ENCODE measurements at places on chromosomes 4 and X. TPM values are rescaled to one million over a fixed set of nuclear protein-coding genes. Genes with fewer than 3 reads are reported as not detected.

Gene KLKB1
- 0.78 TPM for total RNA-seq

- no peaks in the 10 kb centered on the region for H3K27me3 ChIP-seq
- no peak overlapping the region for H3K27ac ChIP-seq
- H3K4me3 ChIP-seq: no peak overlapping the region
- no peak for DNase-seq
Observed at GRCh38 chr4:26779674-26780073, 81.0 kb upstream of the STIM2 start.

GRCh38 chr4:153426207-153426885, 39.8 kb upstream of the TMEM131L start:
- no peaks in the 10 kb centered on the region for H3K36me3 ChIP-seq
- no peak for DNase-seq
- H3K27me3 ChIP-seq: no peaks in the 10 kb centered on the region
- H3K4me3 ChIP-seq: no peak overlapping the region

DNA sequence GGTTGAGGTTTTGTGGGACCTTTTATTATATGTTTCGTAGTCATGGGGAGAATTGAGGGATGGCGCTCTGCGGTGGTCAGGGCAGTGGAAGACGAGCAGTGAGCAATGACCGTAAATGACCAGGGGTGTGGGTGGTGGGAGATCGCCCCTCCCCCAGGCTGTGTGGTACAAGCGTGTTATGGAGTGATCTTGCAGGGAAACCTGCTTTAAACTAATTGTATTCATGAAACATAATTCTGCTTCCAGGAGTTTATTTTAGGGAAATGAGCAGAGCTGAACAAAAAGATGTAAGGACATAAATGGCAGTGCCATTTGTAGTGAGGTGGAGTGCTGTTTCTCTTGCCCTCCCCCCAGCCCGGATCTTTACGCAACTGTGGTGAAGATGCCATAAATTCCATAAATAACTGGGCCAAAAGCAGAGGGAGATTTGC, 20.2 kb downstream of the GYG2 start:
- H3K27ac ChIP-seq: no peak overlapping the region
- H3K27me3 ChIP-seq: peaks cover 7% of the 10 kb centered on the region
- DNase-seq: no peak
- H3K4me3 ChIP-seq: no peak overlapping the region
- H3K4me1 ChIP-seq: no peaks in the 10 kb centered on the region

GRCh38 chrX:107677909-107678308, 49.6 kb downstream of the PRPS1 start:
- H3K36me3 ChIP-seq: peaks cover 5% of the 10 kb centered on the region
- no peak overlapping the region for H3K27ac ChIP-seq
- DNase-seq: no peak
- H3K27me3 ChIP-seq: peaks cover 8% of the 10 kb centered on the region

- H3K4me3 ChIP-seq: no peak overlapping the region
- no peaks in the 10 kb centered on the region for H3K4me1 ChIP-seq
- H3K36me3 ChIP-seq: peaks cover 9% of the 10 kb centered on the region
- peaks cover 9% of the 10 kb centered on the region for H3K27me3 ChIP-seq
Observed at GRCh38 chr4:123338715-123339114, 57.9 kb upstream of the SPRY1 start.

Gene TRAPPC2
- total RNA-seq: 27.5 TPM

DNA sequence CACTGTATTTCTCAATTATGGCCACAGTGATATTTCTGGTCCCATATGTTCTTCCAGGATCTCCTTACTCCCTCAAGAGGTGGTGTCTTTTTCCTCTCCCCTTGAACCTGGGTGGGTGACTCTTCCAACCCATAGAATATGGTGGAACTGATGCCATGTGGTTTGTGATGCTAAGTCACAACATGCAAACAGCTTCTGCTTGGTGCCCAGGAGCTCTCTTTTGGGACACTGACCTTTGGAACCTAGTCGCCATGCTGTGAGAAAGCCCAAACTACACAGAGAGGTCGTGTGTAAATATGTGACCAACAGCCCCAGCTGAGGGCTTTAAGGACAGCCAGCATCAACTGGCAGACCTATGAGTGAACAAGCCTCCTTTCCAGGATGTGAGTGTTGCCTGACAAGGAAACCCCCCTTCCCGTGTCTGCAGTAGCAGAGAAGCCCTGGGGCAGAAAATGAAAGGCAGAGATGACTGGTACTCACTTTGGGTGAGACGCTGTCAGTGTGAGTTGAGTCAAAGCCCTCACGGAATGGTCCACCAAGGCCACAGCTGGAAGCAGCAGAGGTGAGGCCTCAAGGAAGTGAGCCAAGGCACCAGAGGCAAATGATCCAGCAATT, 223.4 kb downstream of the BCOR start:
- peak overlapping the region; percentile 77 for H3K4me3 ChIP-seq
- peaks cover 40% of the 10 kb centered on the region for H3K4me1 ChIP-seq
- H3K36me3 ChIP-seq: peaks cover 4% of the 10 kb centered on the region

Gene STAG2
- total RNA-seq: 96.9 TPM

DNA sequence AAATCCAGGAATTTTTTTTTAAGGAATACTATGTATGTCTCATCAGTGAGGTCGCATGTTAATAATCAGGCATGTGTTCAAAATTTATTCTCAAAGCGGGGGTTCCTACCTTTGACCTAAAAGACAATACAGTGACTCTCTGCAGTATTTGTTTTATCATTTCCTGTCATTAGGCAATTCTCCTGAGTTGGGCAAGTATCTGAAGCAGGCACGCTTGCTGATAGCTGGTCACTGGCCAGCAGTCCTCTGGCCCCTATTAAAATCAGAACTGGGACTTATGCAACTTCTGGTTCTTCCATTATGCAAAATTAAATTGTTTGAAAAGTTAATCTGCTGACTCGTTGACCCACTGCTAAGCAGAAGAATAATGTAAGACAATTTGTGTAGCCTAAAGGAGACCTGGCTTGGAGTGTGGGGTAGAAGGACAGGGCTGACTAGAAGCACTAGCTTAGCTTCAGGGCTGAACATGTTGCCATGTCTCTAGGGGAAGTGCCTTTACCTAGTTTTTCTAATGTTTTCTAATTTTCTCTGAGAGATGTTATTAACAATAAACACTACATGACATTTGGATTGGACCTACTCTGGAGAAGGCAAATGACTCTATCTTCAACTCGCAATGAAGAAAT, 36.0 kb upstream of the GABRA2 start:
- no peaks in the 10 kb centered on the region for H3K36me3 ChIP-seq
- no peaks in the 10 kb centered on the region for H3K27me3 ChIP-seq
- no peak overlapping the region for H3K4me3 ChIP-seq
- no peak overlapping the region for H3K27ac ChIP-seq
- DNase-seq: no peak
- no peaks in the 10 kb centered on the region for H3K4me1 ChIP-seq

- H3K4me3 ChIP-seq: no peak overlapping the region
- no peaks in the 10 kb centered on the region for H3K27me3 ChIP-seq
- no peak overlapping the region for H3K27ac ChIP-seq
- DNase-seq: no peak
- H3K4me1 ChIP-seq: no peaks in the 10 kb centered on the region
Observed at GRCh38 chr4:111676533-111676932, 468.7 kb upstream of the FAM241A start.

- no peak overlapping the region for H3K27ac ChIP-seq
- H3K27me3 ChIP-seq: peaks cover 5% of the 10 kb centered on the region
- no peak for DNase-seq
- no peaks in the 10 kb centered on the region for H3K36me3 ChIP-seq
- no peak overlapping the region for H3K4me3 ChIP-seq
- no peaks in the 10 kb centered on the region for H3K4me1 ChIP-seq
Observed at GRCh38 chrX:8711401-8711800, 20.5 kb downstream of the ANOS1 start.

GRCh38 chr4:35541888-35542213, 702.5 kb downstream of the ARAP2 start:
- no peak overlapping the region for H3K4me3 ChIP-seq
- H3K27ac ChIP-seq: no peak overlapping the region
- H3K36me3 ChIP-seq: no peaks in the 10 kb centered on the region
- no peaks in the 10 kb centered on the region for H3K4me1 ChIP-seq
- H3K27me3 ChIP-seq: no peaks in the 10 kb centered on the region
- no peak for DNase-seq

Gene MAGEA2B
- total RNA-seq: not detected

DNA sequence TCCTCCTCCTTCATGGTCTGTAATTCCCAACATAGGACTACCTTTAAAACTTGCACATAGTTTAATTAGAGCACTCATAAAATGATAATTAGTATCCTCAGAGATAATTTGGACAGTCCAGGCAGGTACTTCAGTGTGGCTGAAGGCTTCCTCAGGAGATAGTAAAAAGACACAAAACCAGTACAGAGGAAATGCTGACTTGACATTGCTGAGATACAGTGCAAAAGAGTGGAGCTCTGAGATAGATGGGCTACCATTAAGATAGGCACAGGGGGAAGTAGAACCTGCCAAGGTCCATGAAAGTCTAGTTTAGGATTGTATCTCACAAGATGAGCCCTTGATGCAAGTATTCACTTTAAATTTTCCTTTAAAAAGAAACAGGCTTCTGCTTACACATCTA, 91.0 kb downstream of the USP9X start:
- H3K36me3 ChIP-seq: peaks cover 15% of the 10 kb centered on the region
- no peak for DNase-seq
- H3K4me1 ChIP-seq: peaks cover 33% of the 10 kb centered on the region
- no peak overlapping the region for H3K27ac ChIP-seq
- no peaks in the 10 kb centered on the region for H3K27me3 ChIP-seq

DNA sequence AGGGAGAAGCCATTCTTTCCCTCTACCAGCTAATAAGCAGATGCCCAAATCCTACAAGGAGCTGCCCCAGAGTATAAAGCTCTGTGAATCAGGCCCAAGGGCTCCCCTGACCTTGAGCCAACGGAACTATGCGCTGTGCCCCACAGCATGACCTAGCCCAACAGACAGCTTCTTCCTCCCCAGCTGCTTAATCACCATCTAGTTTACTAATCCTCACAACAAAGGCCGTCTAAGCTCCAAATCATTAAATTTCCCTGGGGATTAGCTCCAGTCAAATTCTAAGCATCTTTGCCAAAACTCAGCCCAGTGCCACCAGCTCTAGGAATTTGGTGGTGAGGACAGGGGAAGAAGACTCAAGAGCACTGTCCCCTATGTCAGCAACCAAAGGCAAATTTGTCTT, 113.1 kb downstream of the SHROOM4 start:
- H3K4me3 ChIP-seq: no peak overlapping the region
- H3K4me1 ChIP-seq: no peaks in the 10 kb centered on the region
- H3K36me3 ChIP-seq: no peaks in the 10 kb centered on the region

Gene NPY2R
- total RNA-seq: not detected

GRCh38 chr4:45370408-45370807, 644.1 kb upstream of the GNPDA2 start:
- H3K4me3 ChIP-seq: no peak overlapping the region
- no peaks in the 10 kb centered on the region for H3K36me3 ChIP-seq
- no peaks in the 10 kb centered on the region for H3K27me3 ChIP-seq
- no peak for DNase-seq
- H3K27ac ChIP-seq: no peak overlapping the region
- no peaks in the 10 kb centered on the region for H3K4me1 ChIP-seq

Gene SLC34A2
- not detected for total RNA-seq

Gene RAB41
- not detected for total RNA-seq

DNA sequence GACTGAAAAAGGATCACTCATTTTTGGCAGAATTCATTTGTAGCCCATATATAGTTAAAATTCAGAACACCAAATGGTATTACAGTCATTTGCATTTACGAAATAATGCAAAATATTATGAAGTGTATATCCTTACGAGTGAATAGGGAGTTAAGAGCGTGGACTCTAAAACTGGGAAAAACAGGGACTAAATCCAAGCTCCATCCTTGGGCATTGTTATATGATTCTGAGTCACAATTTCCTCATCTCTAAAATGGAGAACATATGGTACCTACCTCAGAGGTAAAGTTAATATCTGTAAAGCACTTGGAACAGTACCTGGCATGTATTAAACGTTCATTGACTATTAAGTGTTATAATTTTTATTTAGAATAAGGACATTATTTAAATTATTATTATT, 106.3 kb downstream of the ZAR1 start:
- H3K36me3 ChIP-seq: peaks cover 4% of the 10 kb centered on the region
- peaks cover 5% of the 10 kb centered on the region for H3K4me1 ChIP-seq
- no peaks in the 10 kb centered on the region for H3K27me3 ChIP-seq
- H3K27ac ChIP-seq: no peak overlapping the region
- DNase-seq: no peak

Gene REELD1
- not detected for total RNA-seq

DNA sequence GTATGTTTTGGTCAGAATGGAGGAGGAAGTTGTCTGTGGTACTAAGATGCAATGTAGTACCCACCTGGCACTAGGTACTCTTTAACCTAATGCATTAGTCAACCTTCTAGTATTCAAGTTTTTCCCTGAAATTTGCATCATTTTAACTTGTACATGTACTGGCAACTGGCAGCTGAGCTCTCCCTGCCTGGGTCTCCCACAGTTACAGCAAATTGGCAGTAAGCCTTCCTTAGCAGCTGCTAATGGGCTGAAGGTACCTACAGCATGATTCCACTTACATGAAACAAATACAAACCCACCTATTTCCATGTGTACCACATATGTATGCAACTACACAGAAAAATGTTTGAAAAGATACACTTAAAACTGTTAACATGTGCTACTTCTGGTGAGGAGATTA, 8.1 kb upstream of the KLHL2 start:
- H3K4me3 ChIP-seq: no peak overlapping the region
- peaks cover 3% of the 10 kb centered on the region for H3K27me3 ChIP-seq
- H3K36me3 ChIP-seq: no peaks in the 10 kb centered on the region
- H3K4me1 ChIP-seq: peaks cover 9% of the 10 kb centered on the region
- no peak overlapping the region for H3K27ac ChIP-seq

Gene RNF150
- total RNA-seq: not detected

Gene PAGE4
- not detected for total RNA-seq

- H3K4me3 ChIP-seq: no peak overlapping the region
- no peak overlapping the region for H3K27ac ChIP-seq
- no peaks in the 10 kb centered on the region for H3K36me3 ChIP-seq
Observed at GRCh38 chrX:84160736-84161135, 27.3 kb downstream of the RPS6KA6 start.

GRCh38 chrX:45517090-45517973, 316.7 kb upstream of the DIPK2B start:
- DNase-seq: no peak
- H3K4me1 ChIP-seq: peaks cover 33% of the 10 kb centered on the region
- no peaks in the 10 kb centered on the region for H3K36me3 ChIP-seq
- H3K27me3 ChIP-seq: no peaks in the 10 kb centered on the region
- H3K4me3 ChIP-seq: no peak overlapping the region
- H3K27ac ChIP-seq: no peak overlapping the region

DNA sequence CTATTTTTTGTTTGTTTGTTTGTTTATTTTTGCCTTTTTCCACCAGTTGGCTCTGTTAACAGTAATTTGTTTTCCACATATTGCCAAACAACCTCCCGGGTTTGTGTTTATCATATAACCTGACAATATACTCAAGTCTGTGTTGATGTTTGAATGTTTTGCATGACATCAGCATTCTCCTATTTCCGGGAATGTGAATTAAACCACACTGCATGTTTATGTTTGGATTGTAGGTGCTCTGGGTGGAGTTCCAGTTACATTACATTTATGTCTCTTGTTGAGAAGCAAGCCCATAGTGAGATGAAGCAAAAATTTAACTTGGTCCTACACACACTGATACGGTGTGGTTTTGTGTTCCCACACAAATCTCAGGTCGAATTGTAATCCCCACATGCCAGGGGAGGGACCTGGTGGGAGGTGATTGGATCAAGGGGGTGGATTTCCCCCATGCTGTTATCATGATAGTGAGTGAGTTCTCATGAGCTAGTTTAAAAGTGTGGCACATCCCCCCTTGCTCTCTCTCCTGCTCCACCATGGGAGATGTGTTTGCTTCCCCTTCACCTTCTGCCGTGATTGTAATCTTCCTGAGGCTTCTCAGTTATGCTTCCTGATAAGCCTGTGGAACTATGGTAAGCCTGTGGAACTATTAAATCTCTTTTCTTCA, 54.4 kb upstream of the CLNK start:
- H3K4me3 ChIP-seq: no peak overlapping the region
- DNase-seq: no peak
- peaks cover 14% of the 10 kb centered on the region for H3K27me3 ChIP-seq
- H3K36me3 ChIP-seq: no peaks in the 10 kb centered on the region

Data from natural killer cell treated with Interleukin-12 subunit alpha and Interleukin-12 subunit beta and Interleukin-15 and Interleukin-18, amount 100 ng/mL, for 72 hours (primary cell).